ENCODE measurements at places on chromosomes 2 and 18. TPM values are rescaled to one million over a fixed set of nuclear protein-coding genes. Genes with fewer than 3 reads are reported as not detected.

ZNF804A gene
- not detected for polyA plus RNA-seq

XRCC5 gene
- polyA plus RNA-seq, result 222 TPM

OTX1 gene
- polyA plus RNA-seq, result 2.5 TPM

AFG3L2 gene
- polyA plus RNA-seq, result 33.7 TPM

LYG1 gene
- polyA plus RNA-seq, result 2.9 TPM

ATP5F1A gene
- 413 TPM for polyA plus RNA-seq

SLC11A1 gene
- polyA plus RNA-seq, result 0.14 TPM

PLEKHA3 gene
- polyA plus RNA-seq, result 9.6 TPM

PPP1R1C gene
- polyA plus RNA-seq, result 0.89 TPM

LYG2 gene
- polyA plus RNA-seq, result not detected

COLEC11 gene
- 0.30 TPM for polyA plus RNA-seq

REG1B gene
- polyA plus RNA-seq, result not detected

TNFAIP6 gene
- polyA plus RNA-seq, result 4.1 TPM

UGT1A6 gene
- 2.9 TPM for polyA plus RNA-seq

DSG1 gene
- not detected for polyA plus RNA-seq

SCG2 gene
- polyA plus RNA-seq, result 0.42 TPM

GLI2 gene
- polyA plus RNA-seq, result 12.5 TPM

LONRF2 gene
- polyA plus RNA-seq, result 4.7 TPM

CREG2 gene
- polyA plus RNA-seq, result 1.6 TPM

COL3A1 gene
- polyA plus RNA-seq, result 0.99 TPM

TPO gene
- not detected for polyA plus RNA-seq

NGEF gene
- 7.6 TPM for polyA plus RNA-seq

APCDD1 gene
- not detected for polyA plus RNA-seq

ANKRD30B gene
- not detected for polyA plus RNA-seq

FRZB gene
- polyA plus RNA-seq, result not detected

THSD7B gene
- polyA plus RNA-seq, result not detected

KCNG2 gene
- not detected for polyA plus RNA-seq

KCNG3 gene
- polyA plus RNA-seq, result 0.70 TPM

Measured in A549 (cell line).